Right atrium auricular region (tissue), 2 donors: ENCODE measurements at places on chromosomes 1 and 21. TPM values are rescaled to one million over a fixed set of nuclear protein-coding genes. Genes with fewer than 3 reads are reported as not detected.

RIMS3 gene
- 5.5 TPM for total RNA-seq

DNA sequence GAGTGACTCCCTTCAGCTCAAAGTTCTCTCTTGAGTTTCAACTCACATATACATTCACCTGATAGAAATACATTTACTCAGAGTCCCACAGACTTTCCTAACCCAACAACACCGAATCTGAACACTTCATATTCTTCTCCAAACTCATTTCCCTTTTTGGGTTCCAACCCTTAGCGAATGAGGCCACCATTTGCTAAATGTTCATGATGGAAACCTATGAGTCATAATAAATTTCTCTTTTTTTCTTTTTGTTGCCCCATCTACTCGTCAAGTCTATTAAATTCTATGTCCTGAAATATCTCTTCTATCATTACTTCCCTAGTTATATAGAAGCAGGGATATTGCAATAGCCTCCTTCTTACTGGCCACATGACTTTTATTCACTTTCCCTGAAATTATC is 100.1 kb downstream of the HLX start:
- no peak overlapping the region for H3K4me3 ChIP-seq
- H3K27ac ChIP-seq: no peak overlapping the region
- no peak for DNase-seq
- H3K4me1 ChIP-seq: no peaks in the 10 kb centered on the region

DNA sequence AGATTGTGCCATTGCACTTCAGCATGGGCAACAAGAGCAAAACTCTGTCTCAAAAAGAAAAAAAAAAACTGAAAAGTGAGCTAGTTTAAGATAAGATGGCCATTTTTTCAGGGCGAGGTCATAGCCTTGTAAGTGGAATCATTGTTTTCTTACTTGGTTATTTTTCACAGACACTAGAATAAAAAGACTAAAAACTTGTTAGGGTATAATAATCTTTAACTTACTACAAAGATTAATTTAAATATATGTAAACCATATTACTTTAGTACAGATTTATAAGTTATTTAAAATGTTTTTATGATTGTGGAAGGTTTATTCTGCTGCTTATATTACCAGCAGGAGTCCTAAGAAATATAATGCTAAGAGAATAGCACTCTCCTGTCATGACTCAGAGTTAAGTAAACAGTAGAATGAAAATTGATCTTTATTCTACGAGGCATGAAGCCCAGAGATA is 23.5 kb downstream of the ANGPTL1 start:
- H3K27ac ChIP-seq: no peak overlapping the region
- no peaks in the 10 kb centered on the region for H3K4me1 ChIP-seq
- no peaks in the 10 kb centered on the region for H3K27me3 ChIP-seq

GRCh38 chr1:41101950-41102607 is 80.6 kb upstream of the SLFNL1 start:
- no peaks in the 10 kb centered on the region for H3K27me3 ChIP-seq
- H3K4me1 ChIP-seq: peaks cover 42% of the 10 kb centered on the region
- H3K36me3 ChIP-seq: no peaks in the 10 kb centered on the region
- H3K4me3 ChIP-seq: no peak overlapping the region

DNA sequence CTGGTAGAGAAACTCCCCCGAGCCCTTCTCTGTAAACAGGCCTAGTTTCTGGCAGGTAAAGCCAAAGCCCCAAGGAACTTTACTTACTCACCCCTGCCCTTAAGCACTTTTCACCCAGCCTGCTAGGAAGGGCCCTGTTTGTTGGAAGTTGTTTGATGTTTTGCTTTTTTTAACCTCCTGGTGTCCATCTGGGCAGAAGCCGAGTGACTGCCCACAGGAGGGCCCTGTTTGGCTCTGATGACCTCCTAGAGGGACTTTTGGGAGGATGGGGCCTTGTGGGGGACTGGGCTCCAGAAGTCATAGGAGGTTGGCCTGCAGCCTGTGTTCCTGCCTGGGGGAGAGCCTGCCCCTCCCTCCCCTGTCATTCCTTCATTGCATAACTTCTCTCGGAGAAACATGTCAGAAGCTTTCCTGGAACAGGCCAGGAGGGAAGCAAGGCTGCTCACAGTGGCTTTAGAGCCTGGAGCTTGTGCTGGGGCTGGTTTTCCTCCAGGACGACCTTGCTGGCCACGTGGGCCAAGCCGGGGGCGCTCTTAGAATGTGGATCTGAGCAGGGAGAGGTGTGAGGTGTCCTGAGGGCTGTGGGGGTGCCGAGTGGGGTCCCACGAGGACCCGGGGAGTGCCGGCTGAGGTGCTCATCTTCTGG is 33.9 kb downstream of the COQ8A start:
- H3K27ac ChIP-seq: peak overlapping the region; percentile 87
- H3K36me3 ChIP-seq: peaks cover 25% of the 10 kb centered on the region
- peaks cover 48% of the 10 kb centered on the region for H3K4me1 ChIP-seq
- DNase-seq: peak; percentile 72
- no peaks in the 10 kb centered on the region for H3K27me3 ChIP-seq

DNA sequence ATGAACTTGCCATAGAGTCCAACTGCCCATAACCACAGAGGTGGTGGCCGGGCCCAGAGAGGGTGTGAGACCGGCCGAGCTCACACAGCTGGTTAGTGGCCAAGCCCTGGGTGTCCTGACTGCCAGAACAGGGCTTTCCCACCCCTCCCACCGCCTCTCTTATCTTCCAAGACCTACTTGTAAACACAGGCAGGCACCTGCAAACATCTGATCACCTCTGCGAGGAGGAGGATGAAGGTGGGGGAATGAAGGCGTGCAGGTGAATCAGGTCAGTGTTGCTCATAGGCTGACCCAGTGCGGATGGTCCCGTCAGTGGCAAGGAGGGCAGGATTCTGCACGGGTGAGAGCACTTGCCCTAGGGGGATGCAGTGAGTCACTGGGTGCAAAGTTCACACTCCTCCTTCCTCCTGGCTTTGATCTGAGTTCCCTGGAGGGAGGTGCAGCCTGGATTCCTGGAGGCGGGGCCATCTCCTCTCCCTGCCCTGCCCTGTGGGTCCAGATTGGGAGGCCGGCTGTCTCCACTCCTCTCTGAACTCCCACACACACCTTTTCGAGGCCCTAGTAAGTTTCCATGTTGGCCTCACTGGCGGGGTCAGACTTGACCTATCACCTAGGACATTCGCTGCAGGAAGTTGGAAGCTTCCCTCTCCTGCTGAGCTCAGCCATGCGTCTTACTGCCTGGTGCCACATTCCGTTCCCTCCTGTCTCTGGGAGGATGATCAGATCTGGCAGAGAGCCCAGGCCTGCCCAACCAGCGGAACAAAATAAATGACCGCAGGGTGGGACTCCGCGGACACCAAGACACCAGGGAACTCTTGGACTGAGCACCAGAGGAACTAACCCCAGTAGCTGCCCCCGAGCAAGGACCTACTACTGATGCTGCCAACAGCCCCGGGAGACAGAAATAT is 7.3 kb downstream of the UQCRHL start:
- peak overlapping the region; percentile 47 for H3K27ac ChIP-seq
- H3K4me1 ChIP-seq: peaks cover 26% of the 10 kb centered on the region
- no peak overlapping the region for H3K4me3 ChIP-seq

DNA sequence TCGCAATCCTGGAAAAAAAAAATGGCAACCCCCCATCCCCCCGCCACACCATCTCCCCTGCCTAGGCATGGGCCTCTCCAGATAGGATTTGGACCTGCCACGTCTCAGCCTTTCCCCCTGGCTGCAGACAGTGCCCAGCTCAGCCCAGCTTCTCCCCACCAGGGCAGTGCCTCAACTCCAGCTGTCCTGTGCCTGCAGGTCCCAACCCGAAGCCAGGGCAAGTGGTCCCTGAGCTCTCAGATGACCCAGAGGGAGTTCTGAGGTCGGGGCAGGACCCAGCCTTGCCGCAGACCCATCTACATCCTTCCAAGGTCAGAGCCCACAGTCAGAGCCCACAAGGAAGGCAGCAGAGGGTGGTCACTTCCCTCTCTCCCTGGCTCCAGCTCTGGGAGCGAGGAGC is 86.7 kb upstream of the POU3F1 start:
- no peaks in the 10 kb centered on the region for H3K27me3 ChIP-seq
- H3K36me3 ChIP-seq: no peaks in the 10 kb centered on the region
- no peak overlapping the region for H3K27ac ChIP-seq

DNA sequence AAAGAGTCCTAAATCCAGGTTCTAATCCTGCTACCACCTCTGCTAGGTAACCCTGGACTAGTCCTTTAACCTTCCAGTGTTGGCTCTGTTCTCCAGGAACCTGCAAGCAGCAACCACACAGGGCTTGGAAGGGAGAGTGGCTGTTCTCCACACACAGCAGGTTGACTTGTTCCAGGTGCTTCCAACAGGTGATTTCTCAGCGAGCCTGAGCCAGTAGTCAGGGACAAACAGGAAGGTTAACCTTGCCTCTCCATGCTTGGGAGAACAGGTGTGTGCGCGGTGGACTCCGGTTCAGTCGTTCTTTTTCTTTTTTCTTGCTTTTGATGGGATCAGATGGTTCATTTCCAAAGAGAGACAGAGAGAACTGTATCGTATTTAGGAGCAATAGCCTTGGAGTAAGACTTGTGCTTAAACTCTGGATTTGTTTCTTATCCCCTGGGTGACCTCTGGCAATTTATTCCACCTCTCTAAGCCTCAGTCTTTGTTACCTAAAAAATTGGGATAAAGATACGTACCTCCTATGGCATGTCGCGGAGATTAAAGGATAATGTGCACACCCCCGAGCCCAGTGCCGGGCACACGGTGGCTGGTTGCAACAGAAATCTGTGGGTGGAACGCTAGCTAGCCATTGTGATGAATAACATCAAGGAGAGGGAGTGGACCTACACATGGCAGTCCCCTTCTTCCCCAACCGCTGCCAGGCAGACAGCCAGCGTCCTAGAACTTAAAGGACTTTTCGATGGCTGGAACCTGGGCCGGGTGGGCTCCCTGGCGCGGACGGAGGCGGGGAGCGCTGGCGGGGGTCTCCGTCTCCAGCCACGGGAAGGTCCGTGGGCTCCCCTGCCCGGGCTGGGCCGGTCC is 583 bp upstream of the CACHD1 start:
- H3K36me3 ChIP-seq: no peaks in the 10 kb centered on the region
- H3K27ac ChIP-seq: peak overlapping the region; percentile 79
- no peak for DNase-seq
- H3K4me3 ChIP-seq: peak overlapping the region; percentile 61

DNA sequence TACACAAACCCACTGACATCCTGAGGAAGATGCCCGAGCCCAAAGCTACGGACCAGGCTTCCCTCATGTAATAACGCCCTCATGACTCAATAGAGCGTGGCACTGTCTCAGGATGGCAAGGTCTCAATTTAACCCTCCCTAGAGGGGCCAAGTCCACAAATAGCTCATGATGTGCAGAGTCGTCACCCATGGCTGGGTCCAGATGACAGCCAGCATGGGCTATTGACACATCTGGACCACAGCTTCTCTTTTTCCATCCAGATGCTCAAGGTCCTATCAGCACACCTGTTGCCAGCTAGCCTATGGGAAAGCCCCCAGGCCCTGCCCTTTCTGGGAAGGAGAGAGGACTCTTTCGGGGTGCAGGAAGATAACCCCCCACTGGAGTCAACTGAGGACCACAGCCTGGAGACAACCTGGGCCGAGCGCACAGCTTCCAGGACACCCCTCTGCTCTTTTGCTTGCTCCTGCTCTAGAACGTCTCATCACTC is 2.8 kb downstream of the LAPTM5 start:
- no peak overlapping the region for H3K27ac ChIP-seq
- DNase-seq: no peak
- no peaks in the 10 kb centered on the region for H3K4me1 ChIP-seq
- no peaks in the 10 kb centered on the region for H3K27me3 ChIP-seq

ZNF648 gene
- not detected for total RNA-seq

DNA sequence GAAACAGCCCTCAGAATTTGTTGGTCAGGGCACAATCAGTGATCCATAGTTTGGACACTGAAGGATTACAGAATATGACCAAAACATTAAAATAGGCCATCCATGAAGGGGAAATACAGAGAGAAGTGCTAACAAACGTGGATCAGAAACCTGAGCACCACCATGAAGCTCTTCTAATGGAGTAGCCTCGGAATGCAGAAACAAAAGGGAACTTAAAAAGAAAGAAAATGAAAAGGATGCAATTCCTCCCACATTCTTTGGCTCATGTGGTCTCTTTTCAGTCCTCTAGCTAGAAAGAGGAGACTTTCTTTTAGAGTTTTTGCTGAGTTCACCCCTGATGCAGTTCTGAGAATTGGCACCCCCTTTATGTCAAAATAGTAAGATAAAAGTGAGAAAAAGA is 989.8 kb upstream of the B3GALT2 start:
- H3K4me1 ChIP-seq: no peaks in the 10 kb centered on the region
- H3K27me3 ChIP-seq: no peaks in the 10 kb centered on the region
- DNase-seq: no peak

DNA sequence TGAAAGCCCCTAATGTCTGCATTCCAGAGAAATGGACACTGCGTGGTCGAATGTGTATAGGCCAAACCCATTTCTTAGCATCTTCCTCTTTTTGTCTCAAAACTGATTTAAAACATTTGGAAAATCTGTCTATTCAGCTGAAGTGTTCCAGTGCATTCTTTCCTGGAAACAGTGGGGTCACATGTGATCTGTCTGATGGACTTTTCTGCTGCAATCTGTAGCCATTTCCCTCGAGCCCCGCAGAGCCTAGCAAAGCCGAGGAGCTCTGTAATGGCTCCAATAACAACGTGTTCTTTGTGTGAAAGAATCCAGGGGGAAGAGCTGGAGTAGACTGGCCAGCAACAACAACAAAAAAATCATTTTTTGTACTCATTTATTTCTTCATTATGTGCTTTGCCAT is 329.3 kb downstream of the BARHL2 start:
- no peaks in the 10 kb centered on the region for H3K27me3 ChIP-seq
- H3K4me1 ChIP-seq: no peaks in the 10 kb centered on the region
- H3K4me3 ChIP-seq: no peak overlapping the region
- no peaks in the 10 kb centered on the region for H3K36me3 ChIP-seq
- no peak for DNase-seq

PAQR7 gene
- 2.9 TPM for total RNA-seq

DNA sequence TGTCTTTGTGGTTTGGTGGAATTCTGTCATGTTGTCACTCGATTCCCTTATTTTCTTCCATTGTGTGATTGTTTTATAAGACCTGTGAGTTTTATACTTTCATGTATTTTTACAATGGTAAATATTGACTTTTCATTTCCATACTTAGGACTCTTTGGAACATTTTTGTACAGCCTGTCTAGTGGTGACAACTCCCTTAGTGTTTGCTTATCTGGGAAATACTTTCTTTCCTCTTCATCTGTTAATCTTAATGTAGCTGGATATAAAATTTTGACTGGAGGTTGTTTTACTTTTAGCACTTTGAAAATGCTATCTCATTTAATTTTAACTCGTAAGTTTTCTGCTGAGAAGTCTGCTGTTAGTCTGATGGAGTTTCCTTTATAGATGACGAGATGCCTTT is 310.5 kb downstream of the NUF2 start:
- DNase-seq: no peak
- H3K36me3 ChIP-seq: no peaks in the 10 kb centered on the region
- no peak overlapping the region for H3K4me3 ChIP-seq
- no peaks in the 10 kb centered on the region for H3K4me1 ChIP-seq
- no peak overlapping the region for H3K27ac ChIP-seq

- no peaks in the 10 kb centered on the region for H3K4me1 ChIP-seq
- no peak for DNase-seq
- peaks cover 15% of the 10 kb centered on the region for H3K36me3 ChIP-seq
- H3K27ac ChIP-seq: no peak overlapping the region
These were observed 8.8 kb upstream of the JAK1 start for GRCh38 chr1:64975127-64975526.
